ENCODE measurements at places on chromosomes 2 and 18.

- no peak for DNase-seq
Observed at GRCh38 chr2:217466805-217467204, 536.0 kb downstream of the TNS1 start.

- DNase-seq, result no peak
Observed at GRCh38 chr2:18500333-18500732, 60.1 kb downstream of the RDH14 start.

DNA sequence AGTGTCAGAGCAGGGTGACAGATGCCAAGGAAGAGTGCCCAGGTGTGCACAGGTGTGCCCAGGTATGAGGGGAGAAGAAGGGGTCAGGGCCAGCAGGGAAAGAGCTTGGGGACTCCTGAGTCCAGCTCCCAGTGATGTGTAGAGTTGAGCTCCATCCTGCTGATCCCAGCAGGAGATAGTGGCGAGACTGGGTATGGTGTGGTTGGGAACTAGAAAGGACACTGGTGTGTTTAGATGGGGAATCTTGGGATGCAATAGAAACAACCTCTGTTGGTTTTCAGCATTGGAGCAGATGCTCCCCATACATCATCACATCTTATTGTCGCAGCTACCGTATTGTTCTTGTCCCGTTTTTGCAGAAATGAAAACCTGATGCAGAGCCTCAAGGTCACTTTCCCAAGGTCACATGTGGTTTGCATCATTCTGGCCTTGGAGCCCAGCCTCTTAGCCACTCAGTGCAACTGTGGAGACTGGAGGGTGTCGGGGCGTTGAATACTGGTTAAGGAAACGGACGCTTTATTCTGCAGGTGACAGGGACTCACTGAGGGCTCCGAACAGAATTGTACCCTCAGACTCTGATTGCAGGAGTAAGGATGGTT lies 166.7 kb downstream of the AGAP1 start:
- DNase-seq, result no peak

- DNase-seq, result no peak
Observed at GRCh38 chr2:200810998-200811332, 745 bp upstream of the BZW1 start.

GRCh38 chr2:113234721-113235346 lies 43.9 kb downstream of the PAX8 start:
- no peak for DNase-seq

DNA sequence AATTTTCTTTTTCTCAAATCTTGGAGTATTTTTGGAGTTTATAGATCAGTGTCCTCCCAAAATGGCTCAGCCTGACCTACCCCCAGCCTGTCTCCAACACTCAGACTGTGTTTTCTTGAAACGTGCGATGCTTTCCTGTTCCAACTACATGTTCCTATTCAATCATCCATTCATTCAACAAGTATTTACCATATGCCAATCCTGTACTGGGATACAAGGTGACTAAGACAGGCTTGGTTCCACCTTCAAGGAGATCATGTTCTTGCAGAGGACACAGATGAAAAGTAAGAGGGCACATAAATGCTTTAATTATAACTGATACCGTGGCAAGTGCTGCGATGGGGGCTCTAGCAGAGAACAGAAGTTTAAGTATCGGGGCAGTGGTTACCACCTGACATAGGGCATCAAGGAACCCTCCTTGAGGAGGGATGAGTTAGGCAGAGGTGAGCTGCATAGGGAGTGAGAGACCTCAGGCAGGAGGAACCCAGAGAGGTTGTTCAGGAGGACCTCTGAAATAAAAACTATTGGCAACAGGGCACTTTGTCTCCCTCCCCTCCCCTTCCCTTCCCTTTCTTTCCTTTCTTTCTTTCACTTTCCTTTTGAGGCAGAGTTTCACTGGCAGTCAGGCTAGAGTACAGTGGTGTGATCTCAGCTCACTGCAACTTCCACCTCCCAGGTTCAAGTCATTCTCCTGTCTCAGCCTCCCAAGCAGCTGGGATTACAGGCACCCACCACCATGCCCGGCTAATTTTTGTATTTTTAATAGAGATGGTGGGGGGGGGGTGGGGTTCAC lies 469.0 kb downstream of the EPHA4 start:
- DNase-seq, result no peak

- DNase-seq, result no peak
Observed at GRCh38 chr2:62573137-62573731, 67.2 kb upstream of the TMEM17 start.

DNA sequence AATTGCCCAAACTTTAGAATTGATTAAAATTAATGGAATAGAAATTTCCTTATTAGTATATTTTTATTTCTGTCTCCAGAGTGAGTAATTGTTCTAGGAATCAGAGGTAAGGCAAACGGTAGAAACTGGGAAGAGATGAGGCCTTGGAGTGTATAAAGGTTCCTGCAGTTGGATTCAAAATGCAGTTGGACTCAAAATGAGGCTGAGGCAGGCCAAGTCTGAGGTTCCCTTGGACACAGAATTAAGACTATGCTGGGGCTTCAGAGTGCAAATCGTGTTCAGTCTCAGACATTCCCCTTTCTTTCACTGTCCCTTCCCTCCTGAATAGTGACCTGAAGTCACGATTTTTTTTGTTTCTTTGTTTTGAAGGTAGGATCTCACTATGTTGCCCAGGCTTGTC lies 746.9 kb upstream of the NRXN1 start:
- no peak for DNase-seq

DNA sequence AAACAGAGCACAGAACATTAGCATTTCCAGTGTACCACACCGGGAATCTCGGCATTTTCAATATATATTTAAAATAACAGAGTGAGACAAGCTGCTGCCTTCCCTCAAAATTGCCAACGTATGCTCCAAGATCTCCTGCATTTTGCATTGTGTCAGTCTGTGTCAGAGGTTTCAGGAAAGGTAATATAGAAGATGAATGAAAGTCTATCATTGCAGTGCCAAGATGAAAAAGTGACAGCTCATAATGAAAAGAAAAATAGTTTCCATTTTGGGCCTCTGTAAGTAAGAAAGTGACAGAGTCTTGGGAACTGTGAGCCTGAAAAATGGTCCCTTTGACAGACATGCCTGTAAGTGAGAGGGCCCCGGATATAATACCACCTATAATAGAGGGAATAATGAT lies 297.8 kb upstream of the PIK3C3 start:
- no peak for DNase-seq

- DNase-seq, result no peak
Observed at GRCh38 chr2:20196657-20197161, 28.2 kb downstream of the SDC1 start.

DNA sequence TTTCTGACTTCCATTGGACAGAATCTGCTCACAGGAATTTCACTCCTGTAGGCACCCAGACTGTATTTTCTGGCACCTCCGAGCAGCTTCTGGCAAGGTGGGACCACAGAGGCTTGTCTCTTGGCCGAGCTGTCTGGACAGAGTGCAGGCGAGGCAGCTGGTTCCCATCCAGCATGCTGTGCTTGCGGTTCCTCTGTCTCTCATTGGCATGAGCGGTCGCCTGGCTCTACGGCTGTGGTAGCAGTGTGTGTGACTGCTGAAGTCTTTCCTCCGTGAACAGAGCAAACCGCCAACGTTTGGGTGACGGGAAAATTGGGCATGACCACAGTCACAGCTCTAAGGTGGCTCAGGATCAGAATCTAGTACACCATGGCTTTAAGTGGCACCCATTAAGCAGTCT lies 411.7 kb upstream of the NETO1 start:
- DNase-seq, result no peak

DNA sequence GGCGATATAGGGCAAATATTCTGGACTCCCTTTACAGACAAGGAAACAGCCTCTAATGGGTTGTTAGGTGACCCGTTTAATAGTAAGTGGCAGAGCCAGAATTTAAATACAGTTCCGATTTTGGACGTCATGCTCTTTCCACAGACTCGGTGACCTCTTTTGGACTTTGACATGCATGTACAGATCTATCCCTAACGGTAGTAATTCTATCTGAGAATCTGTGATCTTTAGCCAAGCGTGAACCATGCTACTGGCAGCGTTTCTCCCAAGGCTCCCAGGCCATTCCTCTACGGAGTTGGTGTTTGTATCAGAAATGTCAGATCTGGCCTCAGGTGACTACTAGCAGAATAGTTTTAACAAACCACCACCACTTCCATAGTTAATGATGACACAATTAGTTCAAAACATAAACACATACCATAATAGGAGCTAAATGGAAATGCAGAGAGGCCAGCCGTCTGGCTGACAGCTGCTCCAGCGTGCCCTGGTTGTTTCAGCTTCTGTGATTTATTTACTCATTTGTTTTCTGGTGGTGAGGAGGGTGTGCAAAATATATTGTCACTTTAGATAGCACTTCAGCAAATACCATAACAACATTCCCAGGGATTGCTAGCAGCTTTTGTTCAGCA lies 304.6 kb upstream of the LYPD1 start:
- DNase-seq, result no peak

DNA sequence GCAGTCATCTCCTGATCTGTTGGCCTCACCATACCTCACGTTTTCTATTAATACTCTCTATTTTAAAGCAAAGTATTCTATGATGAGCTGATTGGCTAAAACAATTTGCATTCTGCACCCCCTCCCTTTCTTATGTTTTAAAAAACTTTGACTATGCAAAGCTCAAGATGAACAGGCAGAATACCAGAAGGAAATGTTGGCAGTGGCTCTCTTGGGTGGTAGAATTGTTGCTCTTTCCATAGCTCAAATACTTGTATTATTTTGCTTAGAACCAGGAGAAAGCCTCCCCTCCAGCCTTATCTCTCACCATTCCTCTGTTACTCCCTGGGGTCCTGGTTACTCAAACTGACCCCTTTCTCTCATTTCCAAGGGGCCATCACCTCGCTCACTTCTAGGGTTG lies 14.4 kb downstream of the GPR45 start:
- DNase-seq, result no peak

DNA sequence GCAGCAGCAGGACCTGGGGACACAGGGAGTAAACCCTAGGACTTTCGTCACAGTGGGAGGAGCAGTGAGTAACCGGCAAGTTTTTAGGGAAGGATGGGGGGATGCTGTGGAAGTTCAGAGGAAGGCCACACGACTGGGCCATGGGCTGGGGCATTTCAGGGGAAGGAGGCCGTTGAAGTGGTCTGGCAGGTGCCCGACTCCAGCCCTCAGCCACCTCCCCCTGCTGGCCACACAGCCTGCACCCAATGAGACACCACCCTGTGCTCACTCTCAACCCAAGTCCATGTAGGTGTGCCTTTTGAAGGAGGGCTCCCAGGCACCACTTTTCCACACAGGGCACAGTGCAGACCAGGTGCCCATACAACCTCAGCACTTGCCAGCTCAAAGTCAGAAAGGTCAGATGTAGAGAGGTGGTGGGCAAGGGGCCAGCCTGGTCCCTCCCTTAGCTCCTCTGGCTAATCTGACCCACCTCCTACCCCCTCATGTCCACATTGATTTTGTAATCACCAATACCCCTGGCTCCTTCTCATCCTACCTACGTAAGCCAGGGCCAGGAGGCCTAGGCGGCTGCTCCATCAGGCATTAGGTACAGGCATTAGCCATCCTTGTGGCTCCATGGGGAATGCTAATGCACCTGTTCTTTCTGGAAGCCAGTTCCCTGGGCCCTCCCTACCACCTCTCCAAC lies 211.2 kb downstream of the SMAD2 start:
- DNase-seq, result no peak

DNA sequence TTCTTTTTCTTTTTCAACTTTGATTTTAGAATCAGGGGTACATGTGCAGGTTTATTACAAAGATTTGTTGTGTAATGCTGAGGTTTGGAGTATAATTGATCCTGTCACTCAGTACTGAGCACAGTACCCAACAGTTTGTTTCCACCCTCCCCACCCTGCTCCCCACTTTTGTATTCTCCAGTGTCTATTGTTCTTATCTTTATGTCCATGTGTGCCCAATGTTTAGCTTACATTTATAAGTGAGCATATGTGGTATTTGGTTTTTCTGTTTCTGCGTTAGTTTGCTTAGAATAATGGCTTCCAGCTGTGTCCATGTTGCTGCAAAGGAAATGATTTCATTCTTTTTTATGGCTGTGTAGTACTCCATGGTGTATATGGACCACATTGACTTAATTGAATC lies 43.1 kb downstream of the RDH14 start:
- no peak for DNase-seq

DNA sequence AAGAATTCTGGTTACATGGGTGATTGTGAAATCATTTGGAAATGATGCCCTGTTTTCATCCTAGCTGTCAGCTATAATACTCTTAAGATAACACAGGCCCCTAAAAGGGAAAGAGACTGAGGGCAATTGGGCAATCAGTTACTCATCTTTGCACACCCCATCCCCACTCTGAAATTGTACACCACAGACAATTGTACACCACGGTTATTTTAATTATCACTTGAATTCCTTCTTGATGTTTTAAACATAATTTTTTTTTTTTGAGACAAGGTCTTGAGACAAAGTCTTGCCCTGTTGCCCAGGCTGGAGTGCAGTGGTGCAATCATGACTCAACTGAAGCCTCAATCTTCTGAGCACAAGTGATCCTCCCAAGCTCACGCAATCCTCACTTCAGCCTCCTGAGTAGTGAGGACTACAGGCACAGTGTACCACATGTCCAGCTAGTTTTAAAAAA lies 862.4 kb upstream of the ACVR2A start:
- DNase-seq, result no peak

GRCh38 chr2:60353406-60353800 lies 200.1 kb downstream of the BCL11A start:
- DNase-seq, result no peak

GRCh38 chr2:17879137-17879912 lies 858 bp downstream of the KCNS3 start:
- DNase-seq, result no peak

- DNase-seq, result no peak
Observed at GRCh38 chr2:56449002-56449431, 265.2 kb downstream of the CCDC85A start.

GRCh38 chr2:140865837-140866236 lies 1265.0 kb downstream of the LRP1B start:
- no peak for DNase-seq

DNA sequence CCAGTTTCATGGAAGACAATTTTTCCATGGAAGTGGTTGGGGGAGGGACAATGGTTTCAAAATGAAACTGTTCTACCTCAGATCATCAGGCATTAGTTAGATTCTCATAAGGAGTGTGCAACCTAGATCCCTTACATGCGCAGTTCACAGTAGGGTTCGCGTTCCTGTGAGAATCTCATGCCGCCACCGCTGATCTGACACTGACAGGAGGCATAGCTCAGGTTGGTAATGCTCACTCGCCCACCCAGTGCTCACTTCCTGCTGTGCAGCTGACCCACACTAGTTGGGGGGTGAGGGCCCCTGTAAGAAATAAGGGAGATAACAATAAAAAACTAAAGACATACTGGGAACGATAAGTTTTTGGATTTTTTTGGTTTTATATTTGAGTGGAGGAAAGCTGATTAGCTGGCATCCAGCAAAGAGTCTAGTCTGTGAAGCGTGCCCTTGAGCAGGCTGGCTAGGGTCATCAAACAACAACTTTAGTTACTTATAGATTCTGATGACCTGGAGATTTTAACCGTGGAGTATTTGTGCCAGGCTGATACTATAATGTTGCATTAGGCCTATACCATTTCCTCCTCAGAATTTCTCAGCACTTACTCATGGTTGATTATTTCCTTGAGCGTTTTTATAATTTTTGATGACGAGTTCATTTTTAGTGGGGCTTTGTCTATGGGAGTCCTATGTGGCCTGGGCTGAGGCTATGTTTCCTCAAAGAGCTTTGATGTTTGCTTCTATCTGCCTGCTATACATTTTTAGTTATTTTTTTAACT lies 6.3 kb upstream of the MCFD2 start:
- DNase-seq, result no peak

- no peak for DNase-seq
Observed at GRCh38 chr2:203681978-203682377, 24.5 kb upstream of the CD28 start.

- DNase-seq, result no peak
Observed at GRCh38 chr2:45651415-45652089, at the start of gene PRKCE. Gene PRKCE, plus strand, starts transcription at chr2:45651675.
